ENCODE measurements at places on chromosomes 2 and 18. TPM values are rescaled to one million over a fixed set of nuclear protein-coding genes. Genes with fewer than 3 reads are reported as not detected.

- H3K27ac ChIP-seq = no peak overlapping the region
- H3K36me3 ChIP-seq = no peaks in the 10 kb centered on the region
- no peak overlapping the region for H3K4me3 ChIP-seq
- DNase-seq = no peak
- H3K27me3 ChIP-seq = no peaks in the 10 kb centered on the region
These were observed 1.5 kb upstream of the ASB18 start for GRCh38 chr2:236265675-236266074.

GRCh38 chr2:239625971-239626734, 225.3 kb upstream of the HDAC4 start:
- 0 out of 2 replicates have a peak, but pooled peaks cover 5% of the 10 kb centered on the region for H3K4me1 ChIP-seq
- H3K27ac ChIP-seq = no peak overlapping the region
- H3K27me3 ChIP-seq = no peaks in the 10 kb centered on the region
- H3K36me3 ChIP-seq = no peaks in the 10 kb centered on the region

The CFAP221 gene
- 0.71 TPM for total RNA-seq

DNA sequence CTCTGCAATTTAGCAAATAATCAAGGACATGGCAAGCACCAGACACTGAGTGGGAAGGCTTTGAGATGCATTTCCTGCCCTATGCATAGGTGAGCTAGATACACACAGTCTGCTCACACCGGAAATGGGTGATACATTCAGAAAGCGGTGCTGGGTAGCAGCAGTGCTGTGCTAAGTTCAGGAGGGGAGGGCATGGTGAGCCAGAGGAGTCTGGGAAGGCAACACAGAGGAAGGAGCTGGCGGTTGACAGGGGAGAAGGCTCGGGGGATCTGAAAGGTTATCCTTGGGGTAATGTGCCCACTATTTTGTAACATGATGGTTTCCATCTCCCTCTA, 57.4 kb upstream of the EPAS1 start:
- no peaks in the 10 kb centered on the region for H3K4me1 ChIP-seq
- H3K27me3 ChIP-seq = no peaks in the 10 kb centered on the region
- H3K4me3 ChIP-seq = no peak overlapping the region
- no peak overlapping the region for H3K27ac ChIP-seq

- H3K36me3 ChIP-seq = no peaks in the 10 kb centered on the region
- peaks cover 13% of the 10 kb centered on the region for H3K4me1 ChIP-seq
- DNase-seq = no peak
- H3K4me3 ChIP-seq = no peak overlapping the region
- H3K27me3 ChIP-seq = peaks cover 8% of the 10 kb centered on the region
These were observed 41.4 kb upstream of the ID2 start for GRCh38 chr2:8640498-8640897.

Measured in H1 (cell line).